CD4-positive, alpha-beta memory T cell (primary cell): ENCODE measurements at places on chromosomes 1 and 21. TPM values are rescaled to one million over a fixed set of nuclear protein-coding genes. Genes with fewer than 3 reads are reported as not detected.

DNA sequence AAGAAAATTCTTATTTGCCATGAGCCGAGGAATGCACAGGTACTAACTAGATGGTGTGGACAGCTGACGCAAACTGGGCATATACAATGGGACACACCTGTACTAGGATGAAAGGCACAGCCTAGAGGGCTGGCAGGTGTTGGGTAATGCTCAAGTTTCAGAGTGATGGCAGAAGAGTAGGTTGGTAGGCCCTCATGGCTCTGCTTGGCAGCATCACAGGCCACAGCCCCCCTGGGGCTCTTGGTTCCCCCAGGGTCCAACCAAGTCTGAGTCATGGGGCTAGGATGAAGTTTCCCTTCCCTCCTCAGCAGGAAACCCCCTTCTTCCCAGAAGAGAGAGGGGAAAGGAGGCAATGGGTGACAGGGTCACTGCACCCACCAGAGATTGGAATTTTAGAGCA, 35.2 kb downstream of the SPEN start:
- no peak for DNase-seq

Gene SLC35A3
- total RNA-seq = 26.6 TPM

Gene SPRR1B
- total RNA-seq = not detected

- no peak for DNase-seq
Observed at GRCh38 chr1:19967808-19968207, 11.6 kb downstream of the PLA2G2A start.

Gene C2CD4D
- total RNA-seq = 1.0 TPM

- DNase-seq = no peak
Observed at GRCh38 chr21:25831300-25831960, 96.7 kb downstream of the GABPA start.

- no peak for DNase-seq
Observed at GRCh38 chr1:11107599-11107998, 7.9 kb upstream of the EXOSC10 start.

- DNase-seq = no peak
Observed at GRCh38 chr1:15353839-15354579, 55.7 kb upstream of the EFHD2 start.

Gene SEC16B
- total RNA-seq = not detected

Gene FOXJ3
- 102 TPM for total RNA-seq
